ENCODE measurements at places on chromosomes 2 and 18.

- no peak for DNase-seq
Measured at GRCh38 chr2:192228685-192229084, 34.0 kb upstream of the TMEFF2 start.

DNA sequence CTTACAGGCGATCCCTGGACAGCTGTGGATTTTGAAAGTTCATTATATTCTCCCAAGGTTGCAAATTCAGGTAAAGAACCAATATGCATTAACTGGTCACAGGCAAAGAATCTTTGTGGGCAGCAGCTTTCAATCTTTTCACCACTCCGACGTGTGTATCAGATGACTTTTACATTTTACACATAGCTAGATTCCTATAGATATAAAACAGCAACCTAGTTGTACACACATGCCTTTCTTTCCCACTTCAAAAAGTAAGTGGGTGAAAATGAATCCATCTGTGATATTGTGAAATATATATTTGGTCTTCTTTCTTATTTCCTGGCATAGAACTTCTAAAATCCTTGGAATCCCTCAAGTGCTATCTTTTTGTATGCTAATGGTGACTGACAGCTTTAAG, 72.5 kb downstream of the SCG2 start:
- no peak for DNase-seq

- DNase-seq: no peak
Measured at GRCh38 chr2:152072011-152072410, 26.8 kb downstream of the CACNB4 start.

DNA sequence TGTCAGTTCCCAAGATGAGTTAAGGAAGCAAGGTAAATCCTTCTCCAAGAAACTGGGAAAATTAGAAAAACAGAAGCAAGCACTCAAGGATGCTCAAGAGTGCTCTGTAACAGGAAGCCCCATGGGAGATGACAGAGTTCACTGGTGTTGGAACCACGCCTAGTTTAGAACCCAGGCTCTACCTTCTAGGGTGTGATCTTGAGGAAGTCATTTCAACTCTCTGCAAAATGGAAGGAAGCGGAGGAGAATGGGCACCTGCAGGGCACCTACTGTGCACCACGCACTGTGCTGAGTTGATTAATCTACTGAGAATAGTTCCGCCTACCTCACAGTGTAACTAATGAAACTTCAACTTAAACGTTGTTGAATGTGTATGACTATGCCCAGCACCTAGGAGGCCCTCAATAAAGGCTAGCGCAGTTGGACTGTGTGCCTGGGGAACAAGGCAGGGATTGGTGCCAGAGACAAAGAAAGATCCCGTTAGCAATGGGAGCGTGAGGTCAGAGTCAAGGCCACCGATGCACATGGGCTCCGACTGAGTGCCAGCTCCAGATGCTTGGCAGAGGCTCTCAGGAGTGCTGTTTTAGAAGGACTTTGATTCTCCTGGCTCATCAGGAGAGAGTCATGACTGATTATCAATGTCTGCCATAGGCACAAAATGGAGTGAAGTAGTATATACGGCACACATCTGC, 93.7 kb downstream of the MAPK4 start:
- DNase-seq: no peak

DNA sequence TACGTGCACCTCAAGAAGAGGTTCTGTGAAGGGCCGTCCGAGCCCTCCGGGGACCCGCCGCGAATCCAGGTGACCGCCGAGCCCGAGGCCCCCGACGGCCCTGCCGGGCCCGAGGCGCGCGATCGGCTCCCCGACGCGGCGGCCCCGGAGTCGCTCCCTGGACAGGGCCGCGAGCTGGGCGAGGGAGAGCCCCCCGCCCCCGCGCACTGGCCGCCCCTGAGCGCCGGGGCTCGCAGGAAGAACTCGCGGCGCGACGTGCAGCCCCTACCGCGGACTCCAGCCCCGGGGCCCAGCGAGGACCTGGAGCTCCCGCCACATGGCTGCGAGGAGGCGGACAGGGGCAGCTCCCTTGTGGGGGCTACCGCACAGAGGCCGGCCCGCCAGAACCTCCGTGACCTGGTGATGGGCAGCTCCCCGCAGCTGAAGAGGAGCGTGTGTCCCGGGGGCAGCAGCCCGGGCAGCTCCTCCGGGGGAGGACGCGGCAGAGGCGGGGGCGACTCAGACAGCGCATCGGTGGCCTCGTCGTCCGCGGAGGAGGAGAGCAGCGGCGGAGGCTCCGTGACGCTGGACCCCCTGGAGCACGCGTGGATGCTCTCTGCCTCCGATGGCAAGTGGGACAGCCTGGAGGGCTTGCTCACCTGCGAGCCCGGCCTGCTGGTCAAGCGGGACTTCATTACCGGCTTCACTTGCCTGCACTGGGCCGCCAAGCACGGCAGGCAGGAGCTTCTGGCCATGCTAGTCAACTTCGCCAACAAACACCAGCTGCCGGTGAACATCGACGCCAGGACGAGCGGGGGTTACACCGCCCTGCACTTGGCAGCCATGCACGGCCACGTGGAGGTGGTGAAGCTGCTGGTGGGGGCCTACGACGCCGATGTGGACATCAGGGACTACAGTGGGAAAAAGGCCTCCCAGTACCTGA, 812 bp downstream of the SOWAHC start:
- no peak for DNase-seq

DNA sequence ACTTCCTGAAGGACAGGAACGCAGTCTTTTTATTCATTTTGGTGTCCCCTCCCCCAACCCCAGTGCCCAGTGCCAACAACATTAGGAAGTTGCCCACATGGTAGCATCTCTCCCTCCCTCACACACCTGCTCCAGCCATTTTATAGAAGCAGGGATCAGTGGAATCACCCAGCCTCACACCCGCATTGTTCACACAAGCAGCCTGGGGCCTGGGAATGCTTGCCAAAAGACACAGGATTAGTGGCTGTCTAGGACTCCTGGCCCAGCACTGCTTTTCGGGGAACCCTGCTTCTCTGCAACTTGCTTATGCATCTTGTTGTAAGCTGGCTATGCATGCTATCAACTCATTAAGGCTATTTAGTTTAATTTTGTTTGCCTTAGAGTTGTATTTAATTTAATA, 17.9 kb downstream of the TMEM37 start:
- no peak for DNase-seq

DNA sequence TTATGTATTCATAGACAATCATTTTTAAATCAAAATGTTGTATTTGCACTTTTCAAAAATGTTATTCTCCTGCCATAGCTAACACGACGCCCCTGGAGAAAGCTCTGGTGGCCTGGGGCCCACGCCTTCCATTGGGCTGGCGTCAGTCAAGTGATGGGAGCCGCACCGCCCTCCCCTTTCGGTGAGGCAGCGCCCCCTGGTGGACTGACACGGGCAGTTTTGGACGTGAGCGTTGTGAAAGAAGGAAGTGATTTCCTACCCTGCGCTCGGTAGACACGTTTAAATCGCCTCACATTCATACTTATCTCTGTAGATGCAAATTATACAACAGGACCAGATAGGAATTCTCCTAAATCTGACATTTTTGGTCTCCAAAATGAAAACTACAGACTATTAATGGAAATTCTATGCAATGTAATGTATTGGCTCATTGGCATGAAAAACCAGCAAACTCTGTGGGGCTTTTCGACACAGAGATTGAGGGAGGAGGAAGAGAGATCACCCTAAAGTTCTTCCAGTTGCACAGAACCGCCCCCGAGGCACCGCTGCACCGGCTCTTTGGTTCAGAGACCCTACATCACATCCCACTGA, 326.2 kb upstream of the SOX11 start:
- no peak for DNase-seq

GRCh38 chr2:1757567-1757966, 13.3 kb upstream of the PXDN start:
- no peak for DNase-seq

DNA sequence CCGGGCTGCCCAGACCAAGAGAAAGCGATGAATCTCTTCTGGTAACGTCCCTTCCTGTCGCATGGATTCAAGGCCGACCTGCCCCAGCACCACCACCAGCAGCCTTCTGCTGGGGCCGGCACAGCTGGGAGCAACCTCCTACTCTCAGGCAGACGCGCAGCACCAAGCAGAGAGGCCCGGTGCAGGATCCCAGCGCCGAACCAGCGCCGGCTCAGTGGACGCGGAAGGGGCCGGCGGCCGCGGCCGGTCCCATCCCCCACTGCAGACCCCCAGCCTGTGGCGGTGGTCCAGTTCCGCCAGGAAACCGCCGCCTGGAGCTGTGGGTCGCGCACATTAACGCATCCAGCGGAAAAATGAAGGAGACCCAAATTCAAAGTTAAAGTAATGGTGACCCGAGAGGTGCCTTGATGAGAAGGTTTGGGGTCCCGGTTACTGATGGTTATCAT, 525 bp upstream of the MAL start:
- no peak for DNase-seq
